ENCODE measurements at places on chromosomes 11 and 22.

DNA sequence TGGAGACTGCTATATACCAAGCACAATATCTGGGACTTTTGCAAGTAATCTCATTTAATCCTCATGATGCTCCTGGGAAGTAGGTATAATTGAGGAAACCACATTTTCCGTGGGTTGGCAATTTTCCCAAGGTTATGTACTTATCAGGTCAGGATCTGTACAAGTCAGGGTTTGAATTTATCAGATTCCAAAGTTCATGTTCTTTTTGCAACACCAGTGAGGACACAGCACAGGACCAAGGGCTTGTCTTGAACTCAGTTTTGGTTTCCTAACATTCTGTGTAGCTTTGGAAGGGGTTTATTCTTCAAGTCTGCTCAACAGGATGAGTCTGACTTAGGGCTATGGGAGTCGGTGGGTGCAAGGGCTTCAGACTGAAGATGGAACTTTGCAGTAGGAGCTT lies 30.4 kb downstream of the INSC start:
- no peak for DNase-seq

- no peak for DNase-seq
Measured at GRCh38 chr11:116481126-116481675, 291.6 kb downstream of the BUD13 start.

- no peak for DNase-seq
Measured at GRCh38 chr11:114377612-114378267, 22.6 kb downstream of the C11orf71 start.

DNA sequence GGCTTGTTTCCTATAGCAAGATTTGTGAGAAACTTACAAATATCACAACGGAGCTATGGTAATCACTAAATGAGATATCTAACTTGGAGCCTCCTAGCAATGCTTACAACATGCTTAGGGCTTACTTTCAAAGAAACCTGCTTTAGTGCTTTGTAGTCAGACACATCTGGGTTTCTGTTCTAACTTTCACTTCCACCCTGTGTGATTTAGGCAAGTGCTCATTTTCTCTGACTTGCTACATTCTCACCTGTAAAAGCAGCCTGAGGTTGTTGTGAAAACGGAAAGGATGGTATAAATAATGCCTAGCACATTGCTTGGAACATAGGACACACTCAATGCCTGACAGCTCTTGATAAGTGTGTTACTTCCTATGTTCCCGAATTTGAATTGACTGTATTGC lies 45.6 kb downstream of the LRRC4C start:
- DNase-seq, result no peak

DNA sequence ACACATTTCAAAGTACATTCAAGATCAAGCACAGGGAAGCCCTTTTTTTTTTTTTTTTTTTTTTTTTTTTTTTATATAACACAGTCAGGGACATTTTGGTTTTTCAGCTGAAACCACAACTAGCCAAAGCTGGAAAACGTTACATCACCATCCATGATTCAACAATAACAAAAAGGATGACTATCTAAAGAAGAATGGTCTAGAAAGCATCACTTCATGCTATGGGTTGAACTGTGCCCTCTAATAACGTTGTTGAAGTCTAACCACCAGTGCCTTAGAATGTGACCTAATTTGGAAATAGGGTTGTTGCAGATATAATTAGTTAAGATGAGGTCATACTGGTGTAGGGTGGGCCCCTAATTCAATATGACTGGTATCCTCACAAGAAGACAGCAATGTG lies 46.6 kb downstream of the MTMR2 start:
- no peak for DNase-seq

DNA sequence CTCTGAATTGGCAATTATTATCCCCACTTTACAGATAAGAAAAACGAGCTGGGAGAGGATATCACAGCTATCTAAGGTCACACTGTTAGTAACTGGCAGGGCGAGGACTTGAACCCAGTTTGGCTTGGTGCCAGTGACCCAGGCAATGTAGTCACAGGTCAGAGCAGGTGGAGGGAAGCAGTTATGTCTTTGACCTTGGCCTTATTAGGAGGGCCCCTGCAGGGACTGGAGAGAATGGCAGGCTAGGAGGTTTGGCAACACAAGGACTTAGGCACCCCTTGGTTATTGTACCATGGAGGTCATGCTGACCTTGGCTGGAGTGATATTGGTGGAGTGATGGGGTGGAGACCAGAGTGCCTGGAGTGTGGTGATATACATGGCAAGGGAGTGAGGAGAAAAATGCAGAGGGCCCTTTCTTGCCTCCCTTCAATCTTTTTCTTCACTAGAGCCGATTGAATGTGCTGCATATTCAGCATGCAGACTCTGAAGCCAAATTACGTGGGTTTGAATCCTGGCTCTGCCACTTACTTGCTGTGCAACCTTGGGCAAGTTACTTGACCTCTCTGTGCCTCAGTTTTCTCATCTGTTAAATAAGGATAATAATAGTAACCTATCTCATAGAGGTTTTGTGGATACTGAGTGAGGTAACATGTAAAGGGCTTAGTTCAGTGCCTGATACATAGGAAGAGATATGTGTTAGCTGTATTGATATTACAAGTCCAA lies 92.7 kb upstream of the TBCEL start:
- no peak for DNase-seq

DNA sequence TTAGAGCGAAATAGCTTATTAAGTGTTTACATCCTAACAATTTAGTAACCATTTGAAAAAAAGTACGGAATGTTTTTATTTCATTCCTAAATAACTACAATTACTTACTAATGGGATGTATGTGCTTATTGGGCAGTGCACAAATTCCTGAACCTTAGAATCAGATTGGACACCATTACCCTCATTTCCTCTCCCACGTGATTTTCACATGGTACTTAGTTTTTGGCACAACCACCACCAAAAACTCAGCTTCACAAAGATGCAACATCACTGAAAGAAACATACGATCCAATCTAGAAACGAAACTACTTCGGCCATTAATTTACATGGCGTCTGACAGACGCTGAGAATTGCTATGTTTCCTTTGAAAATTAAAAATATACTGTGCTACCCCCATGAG lies 81.5 kb downstream of the FBXO7 start:
- no peak for DNase-seq

DNA sequence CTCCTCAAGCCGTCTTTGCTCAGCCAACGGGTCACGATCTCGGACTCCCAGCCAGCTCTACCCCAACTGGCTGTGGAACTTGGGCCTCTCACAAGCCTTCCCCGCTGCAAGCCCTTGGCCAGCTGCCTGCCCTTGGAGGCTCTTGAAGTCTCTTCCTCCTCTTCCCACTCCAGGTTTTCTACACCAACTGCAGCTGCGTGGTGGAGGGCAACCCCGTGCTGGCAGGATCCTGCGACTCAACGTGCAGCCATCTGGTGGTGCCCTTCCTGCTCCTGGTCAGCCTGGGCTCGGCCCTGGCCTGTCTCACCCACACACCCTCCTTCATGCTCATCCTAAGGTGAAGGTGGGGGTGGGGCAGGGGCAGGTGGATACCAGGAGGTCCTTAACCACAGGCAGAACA lies 40.5 kb upstream of the TPBGL start:
- DNase-seq, result no peak

DNA sequence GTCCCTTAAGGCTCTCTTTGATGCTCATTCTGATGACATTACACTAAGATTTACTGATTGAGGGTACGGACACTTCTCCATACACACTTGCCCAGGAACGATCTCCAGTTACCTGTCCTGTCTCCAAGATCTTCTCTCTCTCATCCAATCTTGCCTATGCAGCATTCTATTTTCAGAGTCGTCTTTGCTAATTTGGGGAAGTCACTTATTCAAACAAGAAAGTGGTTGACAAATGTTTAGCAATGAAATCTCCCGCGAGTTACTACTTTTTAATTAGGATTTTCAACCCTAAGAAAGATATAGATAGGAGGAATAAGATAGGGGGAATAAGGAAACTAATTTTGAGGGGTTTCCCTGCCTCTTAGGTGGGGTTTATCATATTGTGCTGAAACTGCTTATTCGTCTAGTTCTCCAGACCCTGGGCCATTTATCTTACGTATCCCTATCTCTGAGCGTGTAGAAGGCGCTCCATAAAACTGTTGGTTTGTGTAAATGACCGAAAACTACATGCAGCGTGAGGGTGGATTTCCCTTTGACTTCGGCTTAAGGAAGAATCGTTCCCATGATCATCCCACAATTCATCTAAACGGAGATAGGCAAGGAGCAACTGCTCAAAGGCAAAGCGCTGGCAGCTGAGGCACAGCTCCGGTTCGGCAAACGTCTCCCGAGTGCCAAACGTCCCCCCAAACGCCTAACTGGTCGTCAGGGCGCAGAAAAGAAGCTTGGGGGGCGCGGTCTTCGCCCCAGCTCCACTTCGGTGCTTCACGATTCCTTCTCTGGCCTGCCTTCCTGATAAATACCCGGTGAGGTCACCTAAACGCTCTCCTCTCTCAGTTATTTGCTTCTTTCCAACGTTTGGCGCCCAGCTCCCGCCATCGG lies 804 bp downstream of the APIP start:
- DNase-seq, result no peak

DNA sequence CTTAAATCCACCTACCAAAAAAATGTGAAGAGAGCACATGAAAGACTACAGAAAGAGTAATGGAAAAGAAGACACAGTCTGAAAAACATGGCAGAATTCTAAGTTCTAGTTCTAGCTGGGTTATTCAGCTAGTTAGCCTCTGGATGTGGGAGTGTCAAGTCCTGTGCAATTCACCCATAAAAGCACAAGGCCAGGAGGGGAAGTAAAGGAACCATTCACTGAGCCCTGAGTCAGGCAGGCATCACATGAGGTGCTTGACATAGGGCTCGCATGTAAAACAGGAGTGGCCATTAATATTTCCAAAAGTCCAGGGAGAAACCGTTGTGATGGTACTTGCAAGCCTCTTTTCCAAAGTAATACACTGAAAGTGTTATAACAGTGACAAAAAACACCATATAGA lies 103.7 kb downstream of the GAB2 start:
- no peak for DNase-seq

All from stimulated activated CD8-positive, alpha-beta memory T cell treated with anti-CD3 and anti-CD28 coated beads, Interleukin-4, amount 100 ng/mL, for 4 hours (primary cell).